ENCODE measurements at places on chromosomes 6 and 20. TPM values are rescaled to one million over a fixed set of nuclear protein-coding genes. Genes with fewer than 3 reads are reported as not detected.

DNA sequence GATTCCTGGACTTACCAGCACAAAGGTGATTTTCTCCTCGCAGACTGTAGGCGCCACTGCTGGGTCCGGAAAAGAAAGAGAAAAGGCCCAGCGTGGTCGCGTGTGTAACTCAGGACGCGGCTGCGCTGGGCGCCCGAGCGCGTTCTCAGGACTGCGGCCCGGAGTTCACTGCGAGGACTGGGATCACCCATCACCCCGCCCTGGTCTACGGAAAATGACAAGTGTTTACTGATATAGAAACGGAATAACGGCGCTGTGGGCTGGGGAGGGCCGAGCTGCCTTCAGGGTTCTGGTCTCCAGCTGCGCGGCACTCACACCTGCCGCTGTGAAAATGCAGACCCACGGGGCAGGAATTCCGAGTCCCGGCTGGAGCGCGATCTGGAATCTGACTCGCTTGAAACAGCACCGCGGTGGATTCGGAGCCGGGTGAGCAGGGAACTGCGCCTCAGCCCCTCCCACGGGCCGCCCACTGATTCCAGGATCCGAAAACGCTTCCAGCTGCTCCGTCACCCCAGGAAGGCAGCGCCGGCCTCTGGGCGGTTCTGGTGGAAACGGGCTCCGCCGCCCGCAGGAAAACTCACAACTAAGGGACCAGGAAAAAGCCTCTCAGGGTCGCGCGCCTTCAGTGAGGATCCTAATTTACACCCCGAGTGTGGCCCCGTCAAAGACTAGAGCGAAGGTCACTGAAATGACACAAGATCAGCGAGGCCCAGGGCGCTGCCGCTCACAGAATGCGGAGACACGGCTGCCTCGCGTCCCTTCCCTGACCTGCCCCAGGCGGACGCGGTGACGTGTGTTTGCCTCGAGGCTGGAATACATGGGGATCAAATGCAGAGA, 34.5 kb downstream of the HLA-A start:
- no peak for DNase-seq

Gene RBPJL
- not detected for polyA plus RNA-seq

- DNase-seq, result no peak
Measured at GRCh38 chr6:489001-489400, 97.4 kb downstream of the IRF4 start.

GRCh38 chr6:43768983-43769525, 957 bp upstream of the VEGFA start:
- DNase-seq, result no peak

DNA sequence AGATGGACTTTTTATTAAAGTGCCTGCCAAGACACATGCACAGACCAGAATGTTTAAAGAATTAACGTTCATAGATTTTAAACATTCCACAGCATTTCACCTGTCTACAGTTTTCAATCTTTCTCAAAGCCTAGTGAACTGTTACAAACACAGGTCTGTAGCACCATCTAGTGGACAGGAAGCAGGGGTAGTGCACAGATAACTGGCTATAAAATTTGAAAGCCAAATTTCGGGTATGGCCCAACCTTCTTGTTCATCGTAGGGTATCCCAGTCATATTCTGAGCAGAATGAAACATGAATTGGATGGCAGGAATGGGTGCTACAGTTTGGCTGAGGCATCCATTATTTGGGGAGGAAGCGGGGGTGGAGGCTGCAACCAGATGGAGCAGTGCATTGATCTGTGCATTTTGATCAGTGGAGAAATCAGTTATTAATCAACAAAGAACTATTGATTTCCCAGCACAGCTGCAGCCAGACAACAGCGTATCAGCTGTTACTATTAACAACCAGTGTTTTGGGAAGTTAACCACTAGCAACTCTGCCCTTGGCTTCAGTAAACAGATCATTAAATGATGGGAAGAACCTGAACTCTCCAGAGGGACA, 56.1 kb upstream of the B3GAT2 start:
- DNase-seq, result peak; percentile 39

- no peak for DNase-seq
Measured at GRCh38 chr6:124800222-124800621, 162.0 kb upstream of the RNF217 start.

DNA sequence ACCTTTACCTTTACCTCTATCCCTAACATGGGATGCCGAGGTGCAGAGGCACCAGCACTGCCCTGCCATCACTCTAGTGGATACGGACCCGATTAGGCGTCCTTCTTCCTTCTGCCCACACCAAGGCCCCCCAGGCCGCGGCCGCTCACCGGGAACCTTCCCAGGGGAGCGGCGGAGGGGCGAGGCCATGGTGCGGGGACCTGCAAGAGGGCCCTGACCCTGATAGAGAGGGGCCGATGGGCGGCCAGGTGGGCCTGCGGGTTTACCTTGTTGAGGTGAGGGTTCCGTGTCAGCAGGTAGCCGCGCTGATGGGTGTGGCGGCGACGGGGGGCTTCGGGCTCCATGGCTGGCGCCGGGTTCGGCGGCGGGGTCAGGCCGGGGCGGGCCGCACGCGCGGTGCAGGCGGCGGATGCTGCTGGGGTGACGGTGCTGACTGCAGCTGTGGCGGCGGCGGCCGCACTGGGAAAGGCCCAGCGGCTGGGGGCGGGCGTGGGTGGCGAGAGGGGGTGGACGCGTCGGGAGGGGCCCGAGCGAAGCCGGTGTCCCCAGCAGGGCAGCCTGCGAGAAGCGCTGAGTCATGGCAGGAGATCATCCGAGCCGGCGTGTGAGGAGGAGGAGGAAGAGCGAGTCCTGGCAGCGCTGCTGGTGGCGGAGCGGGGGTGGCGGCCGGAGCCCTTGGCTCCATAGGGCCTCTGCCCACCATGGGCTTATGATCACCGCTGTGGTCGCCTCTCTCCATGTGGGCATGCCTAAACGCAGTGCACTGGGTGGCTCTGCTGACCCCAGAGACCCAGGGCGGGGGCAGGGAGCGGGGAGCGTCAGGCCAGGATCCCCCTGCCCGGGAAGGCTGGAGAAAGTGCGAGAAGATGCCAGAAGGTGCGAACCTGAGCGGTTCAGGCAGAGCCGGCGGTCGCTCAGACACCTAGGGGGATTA, at the start of gene ME1:
TSS of gene ME1 (minus strand) at position 441 of the 934 bp plus-strand sequence. CDS start at position 344, 97 bp downstream.
- DNase-seq, result peak; percentile 18

- no peak for DNase-seq
Measured at GRCh38 chr20:11015440-11015839, 341.6 kb upstream of the JAG1 start.

DNA sequence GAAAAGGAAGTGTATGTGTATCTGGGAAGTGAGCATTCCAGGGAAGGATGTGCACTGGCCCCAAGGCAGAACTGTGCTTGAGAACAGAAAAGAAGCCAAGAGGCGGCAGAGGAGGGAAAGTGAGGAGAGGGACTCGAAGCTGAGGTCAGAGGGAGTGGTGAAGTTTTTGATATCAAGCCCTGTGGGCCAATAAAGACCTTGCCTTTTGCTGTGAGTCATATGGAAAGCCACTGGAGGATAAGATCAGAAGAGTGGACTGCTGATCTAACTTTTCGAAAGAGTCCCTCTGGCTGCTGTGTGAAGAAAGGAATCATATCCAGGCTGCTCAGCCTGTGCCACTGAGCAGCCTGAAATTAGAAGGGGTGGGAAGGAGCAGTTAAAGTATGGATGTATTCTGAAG, 99.4 kb downstream of the EYA4 start:
- no peak for DNase-seq

All from left renal pelvis (tissue), 4 donors.